Fibroblast of lung (primary cell): ENCODE measurements at places on chromosomes 3 and 15. TPM values are rescaled to one million over a fixed set of nuclear protein-coding genes. Genes with fewer than 3 reads are reported as not detected.

Gene PLA1A
- total RNA-seq: under 0.01 and 0.26 TPM in 2 replicates

Gene SLC2A2
- not detected in 2 replicates for total RNA-seq

Gene SCAANT1
- total RNA-seq: 1.7 TPM in 1 of 2 replicates, not detected in the other

Gene ZNF774
- total RNA-seq: 1.3 and 1.8 TPM in 2 replicates

Gene CEMIP
- total RNA-seq: 324 and 946 TPM in 2 replicates

Gene GRK7
- under 0.01 TPM in 1 of 2 replicates, not detected in the other for total RNA-seq

Gene CRYGS
- 0.99 and 1.0 TPM in 2 replicates for total RNA-seq

Gene CCDC33
- total RNA-seq: not detected in 2 replicates

Gene TUSC7
- not detected in 2 replicates for total RNA-seq

Gene CELSR3
- 0.77 and 2.1 TPM in 2 replicates for total RNA-seq
